ENCODE measurements at places on chromosomes 7 and 10. TPM values are rescaled to one million over a fixed set of nuclear protein-coding genes. Genes with fewer than 3 reads are reported as not detected.

DNA sequence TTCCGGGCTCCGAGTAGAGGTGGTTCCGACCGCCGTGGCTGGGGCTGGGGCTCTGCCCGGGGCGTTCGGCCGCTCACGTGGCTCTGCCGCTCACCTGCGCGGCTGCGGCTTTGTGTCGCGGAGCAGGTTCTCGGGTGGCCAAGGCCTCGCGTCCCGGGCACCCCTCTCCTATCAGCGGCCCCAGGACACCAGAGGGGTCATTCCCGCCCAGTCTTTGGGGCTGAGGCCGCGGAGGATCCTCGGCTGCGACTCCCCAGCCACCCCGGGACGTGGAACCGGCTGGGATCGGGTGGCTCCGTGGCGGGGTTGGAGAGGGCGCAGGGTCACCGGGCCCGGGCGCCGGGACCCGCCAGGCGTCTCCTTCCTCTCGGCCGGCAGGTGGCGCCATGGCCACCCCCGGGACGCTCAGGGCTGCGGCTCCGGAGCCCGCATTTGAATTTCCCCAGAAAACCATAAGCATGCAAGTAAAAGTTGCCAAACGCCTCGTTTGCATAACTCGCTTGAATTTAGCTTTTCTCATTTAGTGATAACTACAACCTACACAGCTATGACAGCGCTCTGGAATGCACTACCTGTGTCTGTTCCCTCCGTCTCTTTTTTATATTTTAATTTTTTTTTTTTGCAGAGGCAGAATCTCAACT lies 1.2 kb downstream of the COL26A1 start:
- peak; percentile 67 for DNase-seq

DNA sequence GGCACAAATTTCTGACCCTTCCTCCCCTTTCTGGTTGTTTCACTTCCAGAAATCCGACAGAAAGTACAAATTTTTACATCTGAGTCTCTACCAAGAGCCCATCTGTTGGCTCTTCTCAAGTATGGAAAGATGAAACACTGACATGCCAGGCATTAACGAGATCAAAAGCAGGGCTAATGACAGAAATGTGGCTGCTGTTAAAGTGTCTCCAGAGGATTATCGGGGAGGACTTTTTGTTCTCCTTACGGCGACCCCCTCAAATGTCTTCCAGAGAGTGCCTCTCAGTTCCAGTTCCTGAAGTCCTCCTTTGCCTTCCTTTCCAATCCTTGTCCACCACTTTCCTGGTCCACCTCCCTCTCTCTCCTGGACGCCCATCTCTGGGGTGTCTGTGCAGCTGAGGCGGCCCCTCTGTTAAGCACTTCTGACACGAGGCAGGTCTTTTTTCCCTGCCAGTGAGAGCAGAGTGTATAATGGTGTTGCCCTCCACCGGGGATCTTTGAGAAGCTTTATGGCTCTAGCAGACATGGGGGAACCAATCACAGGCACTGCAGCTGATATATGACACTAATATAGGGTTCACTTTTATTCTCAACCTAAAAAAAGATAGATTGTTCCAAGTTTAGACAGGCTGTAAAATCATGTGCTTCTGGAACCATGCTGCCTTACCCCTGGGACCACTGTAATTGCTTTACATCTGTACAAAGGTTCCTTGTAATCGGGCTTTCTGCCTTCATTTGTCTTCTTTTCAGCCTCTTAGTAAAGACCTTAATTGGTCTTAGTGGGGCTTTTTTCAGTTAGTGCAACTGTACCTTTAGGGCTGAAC lies 757.1 kb downstream of the AUTS2 start:
- DNase-seq: no peak

DNA sequence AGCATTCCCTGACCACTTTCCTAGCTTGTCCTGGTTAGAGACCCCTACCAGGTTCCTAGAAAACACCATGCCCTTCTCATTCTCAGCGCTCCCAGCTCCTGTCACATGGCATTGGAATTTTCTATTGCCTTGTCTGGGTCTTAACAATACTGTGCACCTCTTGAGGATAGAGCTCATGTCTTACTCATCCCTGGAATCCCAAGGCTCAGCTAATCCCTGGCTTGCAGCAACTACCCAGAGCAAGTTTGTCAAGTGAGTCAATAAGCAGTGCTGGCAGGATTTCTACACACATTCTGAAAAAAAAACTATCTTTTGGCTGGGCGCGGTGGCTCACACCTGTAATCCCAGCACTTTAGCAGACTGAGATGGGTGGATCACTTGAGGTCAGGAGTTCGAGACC lies 11.7 kb upstream of the PRDX3 start:
- no peak for DNase-seq

BAMBI gene
- total RNA-seq: 2.4 TPM

All from dermis blood vessel endothelial cell (primary cell).